ENCODE measurements at places on chromosomes 5 and 9.

GRCh38 chr5:96597438-96598020 is 64.6 kb upstream of the CAST start:
- peak; percentile 37 for DNase-seq

DNA sequence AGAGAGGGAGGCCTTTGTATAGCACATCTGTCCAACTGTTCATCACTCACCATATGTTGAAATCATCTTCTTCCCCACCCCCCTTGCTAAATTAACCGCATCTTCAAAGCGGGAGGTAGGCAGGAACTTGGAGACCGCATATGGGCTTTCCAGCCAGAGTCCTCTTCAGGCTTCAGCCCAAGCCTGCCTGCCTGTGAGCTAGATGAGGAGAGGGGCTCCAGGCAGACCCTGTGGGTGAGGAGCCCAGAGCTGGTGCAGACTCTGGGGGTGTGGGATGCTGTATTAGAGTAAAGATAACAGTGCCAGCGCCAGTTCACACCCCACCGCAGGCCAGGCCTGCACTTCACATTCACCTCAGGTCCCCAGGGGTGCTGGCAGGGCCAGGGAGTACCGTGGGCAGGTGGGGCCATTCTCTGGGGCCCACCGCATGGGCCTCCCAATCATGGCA is 16.2 kb downstream of the PRRC2B start:
- DNase-seq: peak; percentile 88

DNA sequence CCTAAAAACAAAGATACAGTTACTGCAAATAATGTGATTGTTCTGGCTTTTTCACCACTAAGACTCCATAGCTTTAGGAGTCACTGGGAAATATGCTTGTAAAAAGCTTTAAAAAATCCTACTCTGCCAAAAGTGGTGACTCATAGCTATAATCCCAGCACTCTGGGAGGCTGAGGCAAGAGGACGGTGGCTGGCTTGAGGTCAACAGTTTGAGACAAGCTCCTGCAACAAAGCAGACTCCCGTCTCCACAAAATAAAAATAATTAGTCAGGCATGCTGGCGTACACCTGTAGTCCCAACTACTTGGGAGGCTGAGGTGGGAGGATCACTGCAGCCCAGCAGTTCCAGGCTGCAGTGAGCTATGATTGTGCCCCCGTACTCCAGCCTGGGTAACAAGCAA is 406.4 kb downstream of the HTR1A start:
- DNase-seq: no peak

DNA sequence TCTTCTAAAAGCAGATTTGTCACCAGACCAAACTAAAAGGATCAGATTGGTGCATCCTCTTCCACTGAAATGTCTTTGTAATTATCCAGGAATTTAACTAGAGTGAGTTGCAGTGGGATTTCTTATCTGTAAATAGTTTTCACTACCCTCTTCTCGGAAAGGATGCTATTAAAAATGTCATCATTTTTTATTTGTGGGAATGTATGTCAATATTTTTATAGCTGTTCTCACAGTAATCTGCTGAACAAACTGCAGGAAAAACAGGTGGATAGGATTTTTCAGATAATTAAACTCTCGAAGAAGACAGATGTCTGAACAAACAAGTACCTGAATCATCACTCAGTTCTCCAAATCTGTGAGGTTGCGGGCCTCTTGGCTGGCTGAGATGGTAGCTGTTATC is 62.7 kb downstream of the RAB14 start:
- no peak for DNase-seq

GRCh38 chr9:10045598-10045997 is 567.2 kb downstream of the PTPRD start:
- peak; percentile 50 for DNase-seq
